ENCODE measurements at places on chromosomes 1 and 21.

- DNase-seq, result peak; percentile 88
Observed at GRCh38 chr1:21607549-21608529, 61.3 kb downstream of the RAP1GAP start.

GRCh38 chr1:178277793-178278530 lies 184.1 kb downstream of the RASAL2 start:
- no peak for DNase-seq

DNA sequence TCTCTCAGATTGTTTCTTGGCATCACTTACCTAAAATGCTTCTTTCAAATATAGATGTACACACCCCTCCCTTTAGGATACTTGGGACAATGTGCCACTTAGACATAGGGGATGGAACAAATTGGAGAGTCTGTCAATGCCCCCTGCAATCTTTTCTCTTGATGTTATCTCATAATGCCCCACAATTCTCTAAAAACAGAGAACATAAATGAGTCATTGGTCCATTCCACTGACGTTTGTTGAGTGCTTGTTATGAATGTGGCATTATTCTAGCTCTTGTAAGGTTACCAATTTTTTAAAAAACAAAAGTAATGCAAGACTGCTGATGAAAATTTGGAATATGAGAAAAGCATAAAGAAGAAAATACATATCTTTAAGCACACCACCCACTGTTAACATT lies 5.6 kb upstream of the SMIM11 start:
- no peak for DNase-seq

GRCh38 chr1:66403007-66403731 lies 130.8 kb upstream of the SGIP1 start:
- DNase-seq, result no peak

- no peak for DNase-seq
Observed at GRCh38 chr1:71834601-71835441, 447.5 kb downstream of the NEGR1 start.

- peak; percentile 88 for DNase-seq
Observed at GRCh38 chr1:149917571-149918144, at the start of gene SV2A. Gene SV2A (minus strand): TSS chr1:149917844. CDS start chr1:149913840, 4,004 bp downstream.

DNA sequence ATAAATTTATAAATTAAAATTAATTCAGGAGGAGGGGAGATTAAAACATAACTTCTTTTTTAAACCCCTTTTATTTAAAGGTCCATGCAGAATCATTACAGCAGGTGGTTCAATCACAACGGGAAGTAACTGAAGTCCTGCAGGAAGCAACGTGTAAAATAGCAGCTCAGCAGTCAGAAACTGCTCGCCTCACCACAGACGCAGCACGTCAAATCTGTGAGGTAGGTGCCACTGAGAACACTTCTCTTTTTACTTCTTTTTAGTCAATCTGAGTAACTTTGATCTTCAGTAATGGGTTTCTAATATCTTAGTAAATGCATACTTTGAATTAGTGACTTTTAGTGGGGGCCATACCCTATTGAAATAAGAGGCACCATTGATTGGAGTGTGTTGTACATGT lies 87.0 kb downstream of the CEP350 start:
- no peak for DNase-seq

- DNase-seq, result no peak
Observed at GRCh38 chr1:1624443-1625403, 7.2 kb upstream of the MMP23B start.

- DNase-seq, result peak; percentile 54
Observed at GRCh38 chr1:65195495-65196417, 47.8 kb downstream of the AK4 start.

GRCh38 chr1:174135211-174135610 lies 24.1 kb upstream of the RABGAP1L start:
- no peak for DNase-seq

GRCh38 chr1:74733604-74734484 lies 892 bp downstream of the TYW3 start:
- peak; percentile 45 for DNase-seq

DNA sequence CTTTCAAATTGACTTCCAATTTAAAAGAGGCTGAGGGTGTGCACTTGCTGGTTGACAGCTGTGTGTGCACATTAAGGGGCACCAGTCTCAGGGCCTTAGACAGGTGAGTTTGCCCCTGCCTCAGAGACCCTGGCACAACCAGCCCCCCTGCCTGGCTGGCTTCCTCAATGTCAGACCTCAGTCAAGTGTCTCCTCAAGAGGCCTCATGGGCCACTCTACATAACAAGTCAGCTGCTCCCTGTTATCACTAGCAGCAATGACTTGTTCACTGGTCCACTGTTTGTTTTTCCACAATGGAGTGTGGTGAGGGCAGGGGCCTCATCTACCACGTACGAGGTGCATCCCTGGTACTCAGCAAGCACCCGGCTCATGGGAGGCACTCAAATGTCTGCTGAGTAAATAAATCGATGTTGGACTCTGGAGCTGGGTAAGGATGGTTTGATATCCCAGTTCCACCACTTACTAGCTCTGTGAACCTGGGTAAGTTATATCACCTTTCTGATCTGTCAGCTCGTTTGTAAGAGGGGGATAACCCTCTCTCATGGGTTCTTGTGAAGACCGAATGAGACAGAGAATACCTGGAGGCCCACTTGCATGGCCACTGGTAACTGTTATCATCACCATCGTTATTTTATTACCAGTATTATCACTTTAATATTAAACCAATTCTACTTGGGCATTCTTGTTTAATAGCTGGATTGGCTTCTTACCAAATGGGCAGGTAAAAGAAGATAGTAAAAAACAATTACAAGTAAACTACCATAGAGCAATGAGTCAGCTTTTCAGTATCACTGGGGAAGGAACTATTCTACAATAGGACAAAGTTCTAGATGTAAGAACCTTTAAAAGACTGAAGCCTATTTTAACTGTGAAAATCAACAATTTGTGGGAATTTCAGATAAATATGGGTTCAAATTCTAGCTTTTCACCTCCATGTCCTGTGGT lies 64.6 kb downstream of the SLC66A1 start:
- DNase-seq, result no peak

DNA sequence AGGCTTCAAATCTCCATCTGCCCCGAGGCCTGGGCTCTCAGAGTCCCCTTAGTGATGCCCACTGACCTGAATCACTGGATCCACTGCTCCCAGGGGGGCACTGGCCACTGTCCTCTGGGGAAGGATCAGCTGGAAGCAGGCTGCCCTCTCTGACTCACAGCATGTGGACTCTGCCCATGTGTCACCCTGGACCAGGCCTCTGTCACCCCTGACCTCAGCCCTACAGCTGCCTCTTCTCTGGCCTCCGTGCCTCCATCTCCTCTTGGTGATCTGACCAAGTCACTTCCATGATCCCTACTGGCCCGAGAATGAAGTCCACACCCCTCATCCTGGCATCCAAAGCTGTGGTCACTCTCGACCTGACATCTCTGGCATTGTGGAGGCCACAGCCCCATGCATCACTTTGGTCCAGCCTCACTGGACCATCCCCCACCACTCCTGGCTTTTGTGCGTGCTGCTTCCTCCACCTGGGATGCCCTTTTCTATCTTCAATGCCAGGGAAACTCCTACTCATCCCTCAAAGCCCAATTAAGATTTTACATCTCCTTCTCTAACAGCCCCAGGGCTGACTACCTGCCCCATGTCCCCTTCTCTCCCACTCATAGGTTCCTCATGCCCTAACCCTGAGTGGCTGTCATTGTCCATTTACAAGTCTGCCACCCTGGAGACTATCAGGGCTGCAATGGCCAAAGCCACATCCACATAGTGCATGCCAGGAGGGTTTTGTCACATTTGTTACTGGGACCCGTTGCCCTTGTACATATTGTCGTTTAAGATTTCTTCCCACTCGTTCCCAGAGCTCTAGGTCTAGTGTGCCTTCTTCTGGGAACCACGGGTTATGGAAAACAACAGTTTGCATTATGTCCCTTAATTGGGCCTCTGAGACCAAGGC lies 685.0 kb downstream of the MATN1 start:
- DNase-seq, result no peak

DNA sequence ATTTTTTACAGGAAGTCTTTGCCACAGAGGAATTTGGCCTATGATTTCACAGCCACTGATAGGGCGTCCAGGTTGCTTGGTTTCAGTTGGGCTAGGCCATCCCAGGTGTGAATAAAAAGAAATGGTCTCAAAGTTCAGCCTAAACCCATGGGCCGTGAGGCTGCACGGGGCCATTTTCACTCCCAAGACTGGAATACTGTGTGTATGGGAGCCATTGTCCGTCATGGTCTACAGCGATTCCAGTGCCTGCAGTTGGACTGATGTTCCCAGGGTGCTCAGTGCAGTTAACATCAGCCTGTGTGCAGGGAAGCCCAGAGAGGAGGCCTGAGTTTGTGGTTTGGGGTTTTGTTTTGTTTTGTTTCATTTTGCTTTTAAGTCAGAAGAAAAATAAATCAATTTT lies 133.2 kb downstream of the ADSS2 start:
- no peak for DNase-seq

GRCh38 chr1:194829492-194829891 lies 1643.1 kb upstream of the B3GALT2 start:
- no peak for DNase-seq

- no peak for DNase-seq
Observed at GRCh38 chr1:34910425-34910824, 19.0 kb downstream of the DLGAP3 start.

GRCh38 chr1:62336638-62336994 lies 17.4 kb upstream of the KANK4 start:
- DNase-seq, result no peak

- DNase-seq, result no peak
Observed at GRCh38 chr1:201145132-201145531, 9.1 kb downstream of the TMEM9 start.

GRCh38 chr1:41486371-41487125 lies 2.1 kb upstream of the EDN2 start:
- peak; percentile 35 for DNase-seq

DNA sequence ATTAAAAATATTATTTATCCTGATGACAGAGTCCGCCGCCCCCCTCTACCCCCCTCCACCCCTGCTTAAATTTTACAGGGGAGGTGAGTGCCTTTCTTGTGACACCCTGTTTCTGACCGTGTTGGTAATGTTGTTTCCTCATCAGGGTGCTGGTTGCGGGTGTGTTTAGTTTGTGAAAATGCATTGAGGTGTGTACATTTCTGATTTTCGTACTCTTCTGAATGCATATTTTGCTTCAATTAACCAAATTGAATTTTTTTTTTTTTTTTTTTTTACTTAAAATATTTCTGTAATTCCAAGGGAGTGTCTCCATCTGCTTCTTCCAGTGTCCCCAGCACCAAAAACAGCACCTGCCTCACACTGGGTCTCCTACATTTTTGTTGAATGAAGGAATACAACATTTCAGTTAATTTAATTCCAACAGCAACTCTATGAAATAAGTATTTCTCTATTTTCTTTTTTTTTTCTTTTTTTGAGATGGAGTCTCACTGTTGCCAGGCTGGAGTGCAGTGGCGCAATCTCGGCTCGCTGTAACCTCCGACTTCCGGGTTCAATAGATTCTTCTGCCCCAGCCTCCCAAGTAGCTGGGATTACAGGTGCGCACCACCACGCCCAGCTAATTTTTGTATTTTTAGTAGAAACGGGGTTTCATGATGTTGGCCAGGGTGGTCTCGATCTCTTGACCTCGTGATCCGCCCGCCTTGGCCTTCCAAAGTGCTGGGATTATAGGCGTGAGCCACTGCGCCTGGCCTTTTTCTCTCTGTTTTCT lies 5.6 kb upstream of the SLC2A1 start:
- DNase-seq, result no peak

- no peak for DNase-seq
Observed at GRCh38 chr1:76510672-76511557, 356.4 kb upstream of the ST6GALNAC5 start.

- DNase-seq, result no peak
Observed at GRCh38 chr1:180165509-180166435, 11.1 kb downstream of the QSOX1 start.

DNA sequence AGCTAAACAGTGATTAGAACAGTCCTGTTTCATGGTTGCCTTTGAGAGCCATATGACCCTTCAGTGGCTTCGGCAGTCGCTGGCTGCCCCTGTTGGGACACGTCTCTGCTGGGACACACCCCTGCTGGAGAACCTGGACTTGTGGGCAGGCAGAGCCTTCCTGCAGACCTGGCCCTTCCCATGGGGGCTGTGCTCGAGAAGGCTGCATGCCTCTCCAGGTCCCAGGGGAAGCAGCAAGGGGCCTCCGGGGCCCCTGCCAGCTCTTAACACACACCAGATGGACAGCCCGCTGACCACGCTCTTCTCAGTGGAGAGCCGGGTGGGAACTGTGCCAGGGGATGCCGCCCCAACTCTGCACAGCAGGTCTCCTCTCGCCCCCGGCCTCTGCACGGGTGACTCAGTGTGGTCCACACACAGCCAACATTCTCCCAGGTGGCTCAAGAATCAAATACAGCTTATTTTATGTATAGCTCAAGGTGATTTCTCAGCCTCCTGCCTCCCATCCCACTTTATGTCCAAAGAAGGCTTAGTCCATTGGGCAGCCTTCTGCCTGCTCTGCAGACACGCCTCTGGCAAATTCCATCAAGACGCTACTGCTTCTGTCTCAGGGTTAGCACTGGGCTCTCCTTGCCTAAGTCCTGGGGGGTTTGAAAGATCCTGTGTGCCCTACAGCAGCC lies 450.8 kb downstream of the KIF26B start:
- DNase-seq, result peak; percentile 87

GRCh38 chr1:119873135-119874015 lies 22.9 kb downstream of the ADAM30 start:
- peak; percentile 17 for DNase-seq

DNA sequence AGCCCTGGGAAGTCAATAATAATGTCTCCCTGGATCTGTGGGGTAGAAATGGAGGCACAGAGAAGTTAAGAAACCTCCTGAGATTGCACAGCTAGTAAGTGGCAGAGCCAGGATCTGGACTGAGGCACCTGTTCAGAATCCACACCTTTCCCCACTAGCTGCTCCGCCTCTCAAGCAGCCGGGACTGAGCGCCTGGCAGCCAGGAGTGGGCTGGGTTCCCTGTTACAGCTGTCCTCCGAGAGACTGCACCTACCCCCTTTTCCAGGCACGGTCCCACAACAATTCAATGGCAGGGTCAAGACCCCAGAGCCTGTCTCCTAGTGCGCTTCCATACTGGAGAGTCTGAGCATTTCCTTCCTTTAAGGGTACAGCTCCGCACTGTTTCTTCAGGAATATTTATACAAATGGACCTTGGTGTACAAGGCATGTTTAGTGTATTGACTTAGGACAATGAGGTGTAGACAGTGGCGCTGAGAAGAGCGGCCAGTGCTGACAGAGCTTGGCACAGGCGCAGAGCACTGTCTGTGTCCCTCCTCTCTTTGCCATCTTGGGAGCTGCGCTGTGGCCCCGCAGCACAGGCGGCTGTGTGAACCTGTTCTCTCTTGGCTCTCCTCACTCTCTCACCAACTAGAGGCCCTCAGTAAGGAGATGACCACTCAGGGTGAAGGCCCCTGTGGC lies 24.4 kb downstream of the GRHL3 start:
- DNase-seq, result no peak

DNA sequence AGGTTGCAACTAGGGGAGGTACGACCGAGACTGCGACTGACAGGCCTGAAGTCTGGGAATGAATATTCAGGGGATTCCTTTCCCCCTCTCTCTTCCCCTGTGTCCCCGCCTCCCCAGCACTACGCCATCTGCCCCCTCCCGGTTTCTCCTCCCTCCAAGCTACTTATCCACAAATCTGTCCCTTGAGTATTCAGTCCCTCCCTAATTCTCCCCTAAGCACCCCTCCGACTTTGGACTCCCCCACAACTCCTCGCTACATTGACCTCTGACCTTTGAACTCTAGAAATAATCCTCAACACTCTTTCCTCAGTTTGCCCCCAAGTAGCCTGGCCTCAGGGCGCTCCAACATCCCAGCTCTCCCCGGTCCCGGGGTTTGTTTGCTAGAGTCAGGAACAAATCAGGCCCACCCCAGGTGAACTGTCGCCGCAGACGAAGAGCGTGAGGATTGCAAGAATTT lies 393 bp downstream of the LYSMD1 start:
- DNase-seq, result peak; percentile 60
